ENCODE measurements at places on chromosomes 1 and 21. TPM values are rescaled to one million over a fixed set of nuclear protein-coding genes. Genes with fewer than 3 reads are reported as not detected.

Gene S100A14
- 0.14 TPM for total RNA-seq

Gene ACKR1
- not detected for total RNA-seq

Gene IVNS1ABP
- total RNA-seq: 116 TPM

Gene ANGPTL1
- not detected for total RNA-seq

Gene FCGR3A
- not detected for total RNA-seq

Gene FAM163A
- total RNA-seq: not detected

Gene PADI3
- not detected for total RNA-seq

Gene OR6N1
- total RNA-seq: not detected

Gene LIPI
- not detected for total RNA-seq

Gene TMEM240
- total RNA-seq: 0.42 TPM

Gene CCDC27
- total RNA-seq: not detected

Gene MAP1LC3C
- total RNA-seq: not detected

Gene INSRR
- 0.18 TPM for total RNA-seq

Gene HSPA13
- 50.2 TPM for total RNA-seq

Gene LEMD1
- 0.79 TPM for total RNA-seq

Gene NTMT2
- not detected for total RNA-seq

Gene HEYL
- 0.23 TPM for total RNA-seq

Gene LHX4
- not detected for total RNA-seq

Gene C1QA
- total RNA-seq: not detected

Measured in activated CD4-positive, alpha-beta T cell treated with anti-CD3 and anti-CD28 coated beads for 36 hours (primary cell).